ENCODE measurements at places on chromosomes 7 and 10.

- no peak for DNase-seq
Measured at GRCh38 chr7:55138663-55139062, 119.8 kb downstream of the EGFR start.

DNA sequence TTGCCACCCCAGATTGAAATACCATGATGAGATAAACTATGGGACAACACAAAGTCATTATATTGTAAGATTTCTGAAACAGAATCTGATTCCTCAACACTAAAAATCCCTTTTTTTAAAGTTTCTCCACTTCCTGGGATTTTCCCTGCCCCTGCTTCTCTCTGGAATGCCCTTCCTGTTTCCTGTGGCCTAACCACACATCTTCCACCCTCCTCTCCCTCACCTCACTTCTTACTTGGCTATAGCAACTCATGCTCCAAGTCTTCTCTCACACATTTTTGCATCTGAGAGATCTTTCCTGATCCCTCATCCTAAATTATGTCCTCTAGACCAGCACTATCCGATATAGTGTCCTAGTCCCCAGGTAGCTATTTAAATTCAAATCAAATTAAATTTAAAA is 4.1 kb upstream of the RELN start:
- peak; percentile 54 for DNase-seq

DNA sequence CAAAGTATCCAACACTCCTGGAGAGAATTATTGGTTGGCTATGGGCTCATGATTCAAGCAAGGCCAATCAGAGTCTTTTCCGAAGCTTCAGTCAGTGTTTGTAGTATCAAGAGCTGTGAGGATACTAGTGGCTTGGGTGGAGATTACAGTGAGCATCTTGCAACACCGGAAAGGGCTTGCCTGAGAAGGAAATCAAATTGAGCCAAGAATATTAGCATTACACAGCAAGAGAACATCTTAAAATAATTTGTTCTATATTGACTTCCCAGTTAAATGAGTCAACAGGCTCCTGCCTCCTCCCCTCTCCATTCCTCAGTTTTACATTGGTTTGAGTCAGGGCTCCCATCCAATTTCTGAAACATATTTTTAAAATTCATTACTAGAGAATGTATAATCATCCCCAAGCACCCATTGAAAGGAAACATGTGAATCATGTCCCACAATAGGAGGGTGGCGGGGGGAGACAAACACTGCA is 127.4 kb downstream of the ELAPOR2 start:
- peak; percentile 10 for DNase-seq

DNA sequence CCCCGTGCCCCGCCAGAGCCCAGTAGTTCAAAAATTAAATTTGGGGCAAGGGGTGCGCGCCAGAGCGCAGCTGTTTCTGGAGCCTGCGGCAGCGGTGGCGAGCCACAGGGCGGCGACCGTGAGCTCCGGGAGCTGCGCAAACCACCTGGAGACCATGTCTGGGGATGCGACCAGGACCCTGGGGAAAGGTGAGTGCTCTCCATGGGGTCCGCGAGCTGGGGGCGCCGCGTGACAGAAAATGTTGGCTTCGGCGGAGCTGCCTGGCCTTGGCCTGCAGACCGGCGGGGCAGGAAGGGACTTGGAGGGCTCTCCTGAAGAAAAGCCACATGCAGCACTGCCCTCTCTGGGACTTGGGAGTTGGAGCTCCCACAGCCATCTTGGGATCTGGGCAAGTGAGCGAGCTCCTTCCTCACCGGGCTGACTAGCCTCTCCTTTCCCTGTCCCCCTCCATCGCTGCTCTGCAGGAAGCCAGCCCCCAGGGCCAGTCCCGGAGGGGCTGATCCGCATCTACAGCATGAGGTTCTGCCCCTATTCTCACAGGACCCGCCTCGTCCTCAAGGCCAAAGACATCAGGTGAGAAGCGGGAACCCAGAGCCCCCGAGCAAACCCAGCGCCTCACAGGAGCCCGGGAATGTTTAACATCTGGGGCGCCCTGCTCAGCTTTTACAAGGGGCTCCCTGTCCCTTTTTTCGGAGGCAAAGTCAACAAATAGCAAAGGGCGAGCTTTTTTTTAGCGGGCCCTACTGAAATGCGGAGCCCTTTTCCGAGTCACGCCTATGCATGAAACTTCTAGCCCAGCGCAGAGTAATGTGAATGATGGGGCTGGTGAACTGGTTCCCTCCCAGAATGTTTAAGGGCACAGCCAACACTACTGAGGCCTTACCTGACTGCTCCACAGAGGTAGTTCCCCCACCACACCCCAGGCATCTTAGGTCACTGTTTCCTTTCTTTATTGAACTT is 6.1 kb downstream of the GSTO2 start:
- DNase-seq = no peak

GRCh38 chr7:89200758-89201157 is 405.2 kb upstream of the TEX47 start:
- no peak for DNase-seq

GRCh38 chr10:100501423-100501822 is 18.2 kb downstream of the SEC31B start:
- DNase-seq = no peak

DNA sequence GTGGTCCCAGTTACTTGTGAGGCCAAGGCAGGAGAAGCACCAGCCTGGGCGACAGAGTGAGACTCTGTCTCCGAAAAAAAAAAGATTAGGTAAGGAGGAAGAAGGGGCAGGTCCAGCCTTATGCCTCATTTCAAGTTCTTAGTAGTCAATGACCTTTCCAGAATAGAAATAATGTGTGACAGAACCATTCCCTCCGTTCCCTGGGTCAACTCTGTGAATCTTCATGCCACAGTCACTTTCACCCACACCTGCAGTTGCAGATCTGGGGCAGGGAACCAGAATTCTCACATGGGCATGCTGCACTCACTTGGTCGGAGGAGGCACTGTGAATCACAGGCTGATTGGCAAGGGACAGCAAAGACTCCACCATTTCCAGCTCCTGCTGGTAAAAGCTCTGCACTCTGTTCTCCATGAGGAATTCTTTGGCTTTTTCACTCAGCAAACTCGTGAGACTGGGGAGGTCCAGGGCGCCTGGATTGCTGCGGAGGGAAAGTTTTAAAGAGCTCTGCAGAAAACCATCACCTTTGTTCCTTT is 20.7 kb downstream of the STN1 start:
- DNase-seq = no peak

- DNase-seq = no peak
Measured at GRCh38 chr7:105017657-105018365, 3.8 kb downstream of the KMT2E start.

- DNase-seq = no peak
Measured at GRCh38 chr10:71763352-71764127, 9.8 kb downstream of the VSIR start.

All from A172 (cell line).